SK-MEL-5 (cell line): ENCODE measurements at places on chromosomes 7 and 10.

DNA sequence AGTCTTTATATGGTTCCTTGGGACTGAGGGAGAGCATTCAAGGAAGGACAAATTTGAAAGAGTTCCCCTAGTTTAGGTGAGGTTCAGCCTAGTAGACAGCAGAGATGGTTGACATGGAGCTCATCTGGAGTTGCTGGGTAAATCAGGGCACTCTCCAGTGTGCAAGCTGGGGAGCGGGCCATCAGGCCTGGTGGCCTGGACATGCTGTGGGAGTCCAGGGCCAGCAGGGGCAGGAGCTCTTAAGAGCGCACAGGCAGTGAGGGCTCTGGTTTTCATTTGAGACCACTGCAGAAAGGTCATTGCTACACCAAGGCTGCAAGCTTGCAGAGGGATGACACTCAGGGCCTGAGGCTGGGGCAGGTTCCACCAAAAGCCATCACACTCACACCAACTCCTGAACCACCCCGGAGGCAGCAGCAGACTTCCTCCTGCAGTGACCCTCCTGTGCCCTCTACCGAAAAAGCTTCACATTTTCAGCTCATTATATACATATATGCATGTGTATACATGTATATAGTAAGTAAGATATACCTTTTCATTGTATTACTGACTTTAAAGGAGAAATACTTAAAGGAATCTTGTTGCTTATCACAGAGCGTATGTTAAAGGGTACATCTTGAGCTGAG, 39.5 kb downstream of the STEAP1B start:
- no peak for DNase-seq

GRCh38 chr7:150397346-150398107, 18.4 kb downstream of the ZNF775 start:
- DNase-seq, result no peak

GRCh38 chr7:38330039-38330438, 56.6 kb upstream of the TARP start:
- DNase-seq, result no peak

- no peak for DNase-seq
Measured at GRCh38 chr10:43044961-43045621, 31.8 kb upstream of the RET start.

DNA sequence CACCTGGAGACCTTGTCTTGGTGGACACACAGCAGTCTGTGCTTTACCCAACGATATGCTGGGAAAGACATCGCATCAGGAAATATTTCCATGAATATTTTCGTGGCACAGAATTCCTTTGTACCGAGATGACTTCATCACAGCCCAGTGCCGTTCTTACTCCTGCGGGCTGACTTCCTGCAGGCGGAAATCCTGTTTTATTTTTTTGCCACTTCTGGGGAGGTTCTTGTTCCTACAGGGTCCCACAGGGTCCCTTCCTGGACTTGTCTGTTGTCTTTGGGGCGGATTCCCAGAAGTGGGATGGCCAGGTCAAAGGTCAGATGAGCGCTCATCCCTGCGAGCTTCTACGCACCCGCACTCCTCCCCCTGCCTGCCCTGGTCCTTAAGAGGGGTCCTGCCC, 86.5 kb downstream of the DNAJB6 start:
- DNase-seq, result no peak

DNA sequence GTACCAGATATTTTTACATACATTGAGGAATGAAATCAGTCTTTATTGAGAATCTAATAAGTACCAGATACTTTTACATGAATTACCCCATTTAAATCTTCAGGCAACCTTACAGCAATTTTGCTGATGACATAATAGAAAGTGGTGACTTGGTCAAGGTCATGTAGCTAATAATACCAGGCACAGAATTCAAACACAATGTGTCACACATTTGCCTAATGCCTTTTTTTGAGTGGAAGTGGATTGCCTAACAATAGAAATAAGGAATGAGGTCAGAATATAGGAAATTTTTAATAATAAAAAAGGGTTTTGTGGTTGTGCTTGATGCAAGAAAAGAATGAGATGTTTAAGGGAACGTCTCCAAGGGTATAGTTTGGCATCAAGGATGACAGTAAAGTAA, 466.6 kb upstream of the IGFBP3 start:
- no peak for DNase-seq

DNA sequence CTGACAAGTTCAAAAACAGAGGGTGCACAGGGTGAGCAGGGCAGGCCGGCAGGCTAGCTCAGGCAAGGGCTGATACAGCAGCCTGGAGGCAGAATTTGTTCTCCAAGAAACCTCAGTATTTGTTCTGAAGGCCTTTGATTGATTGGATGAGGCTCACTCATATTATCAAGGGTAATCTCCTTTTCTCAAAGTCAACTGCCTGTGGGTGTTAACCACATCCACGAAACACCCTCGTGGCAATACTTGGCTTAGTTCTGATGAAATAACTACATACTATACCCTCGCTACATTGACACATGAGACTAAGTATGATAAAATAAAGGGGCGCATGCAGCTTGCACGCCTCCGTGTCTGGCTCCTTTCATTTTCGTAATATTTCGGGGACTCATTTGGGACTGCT, 4.4 kb upstream of the PPP2R2D start:
- no peak for DNase-seq

DNA sequence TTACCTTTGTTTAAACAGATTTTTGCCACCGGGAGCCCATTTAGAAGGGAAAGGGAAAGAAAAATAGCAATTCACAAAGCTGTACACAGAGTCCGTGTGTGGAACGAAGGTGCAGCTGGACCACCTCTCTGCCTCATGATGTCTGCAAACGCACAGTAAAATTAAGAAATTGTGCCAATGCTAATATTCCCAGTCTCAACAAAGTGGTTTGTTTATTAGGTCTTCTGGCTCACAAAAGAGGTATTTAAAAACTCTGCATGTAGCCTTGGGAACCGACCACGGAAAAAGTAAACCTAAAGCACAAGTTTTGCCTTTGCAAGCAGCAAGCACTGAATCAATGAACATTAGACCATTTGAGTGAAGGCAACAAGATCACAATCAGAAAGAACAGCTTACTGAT, 57.7 kb downstream of the CREB3L2 start:
- peak; percentile 42 for DNase-seq
